ENCODE measurements at places on chromosomes 4 and X.

DNA sequence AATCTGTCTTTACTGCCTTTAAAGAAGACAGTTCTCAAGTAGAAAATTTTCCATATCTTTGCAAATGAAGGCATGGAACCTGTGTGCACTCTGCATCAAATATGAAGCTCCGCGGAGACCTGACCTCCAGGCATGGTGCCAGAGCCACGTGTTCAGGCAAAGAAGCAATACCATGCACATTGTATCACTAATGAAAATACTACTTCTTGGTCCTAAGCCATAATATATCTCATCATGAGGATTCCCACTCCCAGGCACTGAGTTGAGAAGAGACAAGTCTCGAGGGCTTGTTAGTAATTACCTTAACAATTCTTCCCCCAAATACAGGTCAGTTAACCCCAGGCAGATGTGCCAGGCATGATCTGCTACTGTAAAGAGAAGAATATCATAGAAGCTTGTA, 56.7 kb downstream of the PCDH19 start:
- DNase-seq = no peak

DNA sequence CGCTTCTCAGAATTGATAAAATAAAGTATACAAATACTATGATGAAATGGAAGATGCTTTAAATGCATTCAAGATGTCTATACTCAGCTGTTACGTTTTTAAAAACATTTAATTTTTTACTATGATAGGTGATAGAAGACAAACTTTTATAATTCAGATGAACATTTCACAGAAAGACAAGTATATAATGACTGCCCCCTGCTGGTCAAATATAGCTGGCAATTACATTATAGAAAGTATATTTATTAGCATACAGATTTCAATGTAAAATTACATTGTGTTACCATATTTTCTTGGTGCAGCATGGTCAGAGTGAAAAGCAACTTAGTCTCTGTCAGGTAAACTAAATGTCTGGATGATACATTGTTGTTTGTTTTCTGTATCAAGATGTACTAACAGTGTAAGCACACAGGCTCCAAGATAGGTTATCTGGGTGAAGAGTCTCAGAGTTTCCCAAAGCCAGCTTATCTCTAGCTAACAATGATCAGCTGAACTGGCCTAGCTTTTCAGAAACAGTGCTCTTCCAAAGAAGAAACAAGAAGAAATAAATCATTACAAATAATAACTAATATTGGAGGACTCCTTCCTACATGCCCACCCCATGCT, 54.1 kb downstream of the SRPX start:
- DNase-seq = peak; percentile 35

DNA sequence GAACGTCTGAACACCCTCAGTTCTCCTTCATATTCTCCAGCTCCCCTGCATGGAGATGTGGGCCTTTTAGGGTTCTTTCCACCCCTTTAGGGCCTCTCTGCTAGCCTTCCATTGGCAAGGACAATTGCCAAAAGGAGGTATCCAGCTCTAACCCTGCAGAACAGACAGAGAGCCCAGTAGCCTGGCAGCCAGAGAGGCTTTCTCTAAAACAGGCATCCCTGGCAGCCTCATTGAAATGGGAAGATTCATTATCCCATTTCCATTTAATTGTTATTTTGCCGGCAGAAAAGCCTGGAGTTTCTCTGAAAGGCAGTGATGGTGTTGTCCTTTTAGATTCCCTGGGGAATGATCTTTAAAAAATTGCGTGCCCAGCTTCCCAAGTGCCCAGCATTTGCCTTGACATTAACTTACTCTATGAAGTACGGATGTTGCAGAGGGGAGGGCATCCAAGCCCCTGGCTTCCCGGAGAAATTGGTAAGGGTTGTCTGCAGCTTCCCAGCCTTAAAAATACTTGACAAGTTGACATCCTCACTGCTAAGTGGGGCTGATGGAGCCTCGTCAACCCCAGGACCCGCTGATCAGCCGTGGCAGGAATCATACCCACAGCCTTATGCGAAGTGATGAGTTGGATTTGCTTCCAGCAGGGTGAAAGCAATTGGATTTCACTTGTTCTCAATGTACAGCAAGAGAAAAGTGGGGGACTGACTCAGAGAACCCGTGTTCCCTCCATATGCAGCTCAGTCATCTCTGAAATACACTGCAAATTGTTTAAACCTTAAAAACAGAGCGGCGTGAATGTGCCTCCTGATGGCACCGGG, 244.1 kb downstream of the CRLF2 start:
- DNase-seq = no peak

- DNase-seq = no peak
Observed at GRCh38 chrX:152884171-152884570, 13.7 kb upstream of the ZNF185 start.

- peak; percentile 57 for DNase-seq
Observed at GRCh38 chr4:68271851-68272357, 26.4 kb upstream of the TMPRSS11B start.

DNA sequence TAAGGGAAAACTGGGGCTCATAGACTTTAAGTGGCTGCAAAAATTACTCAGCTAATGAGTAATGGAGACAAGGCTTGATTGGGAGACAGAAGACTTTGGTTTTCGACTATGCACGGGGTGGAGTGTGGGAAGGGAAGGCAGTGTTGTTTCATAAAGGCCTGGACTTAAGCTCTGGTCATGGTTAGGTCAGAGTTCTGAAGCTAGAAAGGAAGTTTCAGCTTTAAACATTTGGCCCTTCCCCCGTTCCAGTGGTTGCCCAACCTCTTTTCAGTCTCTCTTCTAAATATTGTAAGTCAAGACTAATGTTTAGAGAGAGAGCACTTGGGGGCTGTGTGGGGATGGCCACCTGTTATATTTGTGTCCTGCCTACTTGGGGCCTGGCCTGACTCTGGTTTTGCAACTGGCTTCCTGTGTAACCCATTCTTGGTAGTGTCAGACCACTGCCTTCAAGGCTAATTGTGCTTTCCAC, 21.0 kb downstream of the MSN start:
- no peak for DNase-seq

GRCh38 chr4:8473920-8474590, 33.5 kb downstream of the TRMT44 start:
- no peak for DNase-seq

DNA sequence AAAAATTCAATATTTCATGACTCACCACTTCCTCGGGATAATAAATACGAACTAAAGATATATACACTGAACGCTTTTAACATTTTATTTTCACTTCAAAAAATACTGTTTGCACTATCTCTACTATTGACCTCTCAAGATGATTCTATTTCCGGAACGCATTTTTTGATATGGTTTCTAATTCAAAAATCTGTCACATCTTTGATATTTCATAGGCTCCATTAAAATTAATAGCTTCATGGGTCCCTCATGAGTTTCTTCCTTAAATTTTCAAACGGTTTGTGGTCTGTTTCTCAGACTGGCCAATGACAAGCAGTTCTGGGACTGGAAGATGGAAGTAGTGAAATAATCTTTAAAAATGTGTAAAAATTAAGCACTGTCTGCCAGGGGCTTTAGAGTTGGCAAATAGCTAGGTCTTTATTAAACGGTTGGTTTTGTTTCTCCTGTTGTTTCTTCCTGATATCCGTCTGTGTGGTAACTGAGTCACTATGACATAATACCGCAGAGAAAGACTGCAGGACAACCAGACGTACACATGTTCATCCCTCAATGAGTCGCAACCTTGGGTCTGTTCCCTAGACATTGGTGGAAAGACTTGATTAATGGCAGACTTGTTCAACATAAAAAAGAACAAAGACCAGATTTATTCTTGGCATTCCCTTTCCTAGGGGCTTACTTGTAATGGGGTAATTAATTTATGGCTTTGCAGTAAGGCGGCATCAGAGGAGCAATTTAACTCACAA, 133.8 kb downstream of the PALLD start:
- DNase-seq = no peak

DNA sequence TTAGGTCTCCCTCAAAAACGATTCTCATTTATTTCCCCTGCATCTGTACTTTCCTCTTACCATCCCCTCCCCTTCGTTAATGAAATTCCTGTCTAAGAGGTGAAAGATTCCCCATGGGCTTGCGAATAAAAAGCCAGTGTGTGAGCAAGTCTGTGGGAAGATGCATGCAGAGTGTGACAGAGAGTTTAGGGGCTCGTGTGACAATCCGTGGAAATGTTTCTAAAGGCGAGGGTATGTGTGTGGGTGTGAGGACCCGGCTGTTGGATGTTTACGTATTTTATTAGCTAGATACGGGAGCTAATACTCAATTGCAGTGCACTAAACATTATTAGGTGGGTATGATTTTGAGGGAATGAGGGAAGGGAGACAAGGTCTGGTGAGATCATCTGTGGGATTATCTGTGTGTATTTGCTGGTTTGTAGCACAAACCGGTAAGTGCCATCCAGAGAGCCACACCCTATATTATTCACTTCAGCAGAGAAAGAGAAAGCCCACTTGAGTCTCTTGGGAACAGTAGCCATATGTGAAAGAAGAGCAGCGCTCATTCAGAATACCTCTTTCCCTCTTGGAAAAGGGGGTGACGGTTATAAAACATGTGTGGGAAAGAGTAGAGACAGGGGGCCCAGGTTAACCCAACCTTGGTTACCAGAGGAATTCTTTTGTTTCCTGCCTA, 893 bp upstream of the HOPX start:
- no peak for DNase-seq

GRCh38 chr4:6419452-6420028, 52.9 kb downstream of the PPP2R2C start:
- no peak for DNase-seq

DNA sequence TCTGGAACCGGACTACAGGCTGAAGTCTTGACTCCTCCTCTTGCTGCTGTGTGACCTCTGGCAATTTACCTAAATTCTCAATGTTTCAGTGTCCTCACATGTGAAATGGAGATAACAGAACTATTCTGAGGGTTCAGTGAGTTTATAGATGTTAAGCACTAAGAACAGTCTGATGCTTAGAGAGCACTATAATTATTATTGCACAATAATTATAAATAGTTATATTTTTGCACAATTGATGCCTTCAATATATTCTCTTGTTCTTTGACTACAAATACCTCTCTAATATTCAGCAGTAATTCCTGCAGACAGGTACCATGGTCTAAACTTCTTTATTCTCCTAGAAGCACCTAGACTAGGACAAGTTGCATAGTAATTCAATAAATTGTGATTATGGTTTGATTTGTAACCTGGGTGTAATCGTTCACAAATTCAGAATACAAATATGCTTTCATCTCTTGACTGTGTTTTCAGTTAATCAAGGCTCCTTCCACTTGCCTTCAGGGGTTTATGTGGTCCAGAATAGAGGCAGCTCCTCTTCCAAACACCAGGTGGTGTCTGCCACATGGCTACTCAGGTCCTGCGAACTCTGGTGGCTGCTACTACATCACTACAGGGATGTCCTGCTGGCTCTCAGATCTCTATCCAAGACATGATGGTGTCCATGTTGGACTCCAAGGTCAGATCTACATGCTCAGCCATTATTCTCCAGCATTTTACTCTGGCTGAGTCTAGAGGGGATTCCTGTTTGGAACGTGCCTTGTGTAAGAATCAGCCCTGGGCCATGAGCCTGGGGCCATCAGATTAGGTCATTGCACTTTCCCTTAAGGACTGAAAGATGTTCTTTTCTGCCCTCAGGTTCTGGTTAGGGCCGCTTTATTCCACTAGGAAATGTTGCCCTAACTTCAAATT, 103.4 kb downstream of the QRFPR start:
- DNase-seq = no peak

- DNase-seq = peak; percentile 60
Observed at GRCh38 chrX:103554687-103555424, 30.5 kb upstream of the TCEAL4 start.

GRCh38 chrX:140710710-140711109, 1.2 kb downstream of the LINC00632 start:
- no peak for DNase-seq

GRCh38 chr4:7731437-7731836, 208.2 kb downstream of the AFAP1 start:
- DNase-seq = no peak

Data from CD4-positive, alpha-beta T cell treated with Interleukin-4 for 4 hours (primary cell).